ENCODE measurements at places on chromosomes 6 and 20. TPM values are rescaled to one million over a fixed set of nuclear protein-coding genes. Genes with fewer than 3 reads are reported as not detected.

The TRDN gene
- total RNA-seq: 0.59 TPM

The TRPC4AP gene
- total RNA-seq: 101 TPM

The EPHA7 gene
- total RNA-seq: 2.0 TPM

The RBM39 gene
- total RNA-seq: 410 TPM

The NHLRC1 gene
- total RNA-seq: 5.0 TPM

The SLC26A8 gene
- not detected for total RNA-seq

The CLIC5 gene
- total RNA-seq: 47.2 TPM

The DEFB127 gene
- total RNA-seq: not detected

The SLC13A3 gene
- 10.0 TPM for total RNA-seq

The LHFPL5 gene
- total RNA-seq: not detected

The PRRT1 gene
- total RNA-seq: 2.5 TPM

The FOXQ1 gene
- total RNA-seq: not detected

The DDX43 gene
- total RNA-seq: 1.3 TPM

The ACTR5 gene
- 19.0 TPM for total RNA-seq

The TSPO2 gene
- not detected for total RNA-seq

The FRS3 gene
- 10.3 TPM for total RNA-seq

The BPI gene
- total RNA-seq: not detected

The TAPBP gene
- total RNA-seq: 91.8 TPM

The L3MBTL1 gene
- total RNA-seq: 20.4 TPM

The SLC22A16 gene
- total RNA-seq: not detected

The UBD gene
- total RNA-seq: 11.6 TPM

The ZNF334 gene
- total RNA-seq: 8.2 TPM

The BANF2 gene
- total RNA-seq: not detected

The OGFRL1 gene
- 78.4 TPM for total RNA-seq

The ARFGEF3 gene
- total RNA-seq: 5.0 TPM

The MMS22L gene
- 7.7 TPM for total RNA-seq

The SLC35D3 gene
- not detected for total RNA-seq

The RIN2 gene
- total RNA-seq: 68.4 TPM

The DAAM2 gene
- 133 TPM for total RNA-seq

The VEGFA gene
- total RNA-seq: 175 TPM

The PLEKHG1 gene
- total RNA-seq: 25.6 TPM

The NANP gene
- total RNA-seq: 2.8 TPM

The SLC17A2 gene
- total RNA-seq: not detected

The KCNB1 gene
- total RNA-seq: 7.6 TPM

The KCNQ2 gene
- not detected for total RNA-seq

The TENT5A gene
- total RNA-seq: 19.7 TPM

The PTPN1 gene
- total RNA-seq: 26.7 TPM

The JPH2 gene
- 3.1 TPM for total RNA-seq

The ANKEF1 gene
- total RNA-seq: 1.9 TPM

The DDRGK1 gene
- 117 TPM for total RNA-seq

The PRICKLE4 gene
- total RNA-seq: 15.5 TPM

The CRNKL1 gene
- total RNA-seq: 25.5 TPM

The ZNF165 gene
- total RNA-seq: 0.30 TPM

The CST9L gene
- total RNA-seq: not detected

The OCSTAMP gene
- not detected for total RNA-seq

The FITM2 gene
- total RNA-seq: 10.5 TPM

The TP53TG5 gene
- not detected for total RNA-seq

The CALHM5 gene
- 4.5 TPM for total RNA-seq

The ZNF311 gene
- 0.84 TPM for total RNA-seq

The MATN4 gene
- total RNA-seq: not detected
